Natural killer cell treated with Interleukin-12 subunit alpha and Interleukin-12 subunit beta and Interleukin-15 and Interleukin-18, amount 100 ng/mL, for 72 hours (primary cell): ENCODE measurements at places on chromosomes 7 and 10. TPM values are rescaled to one million over a fixed set of nuclear protein-coding genes. Genes with fewer than 3 reads are reported as not detected.

The NUTM2E gene
- total RNA-seq: not detected

The TFR2 gene
- total RNA-seq: 10.1 TPM

The ICA1 gene
- 0.45 TPM for total RNA-seq

The SMARCD3 gene
- total RNA-seq: 1.2 TPM

The EMX2 gene
- not detected for total RNA-seq

The RAB19 gene
- 1.9 TPM for total RNA-seq
